ENCODE measurements at places on chromosomes 6 and 20.

GRCh38 chr20:40016392-40016791 is 672.6 kb downstream of the MAFB start:
- no peak for DNase-seq

DNA sequence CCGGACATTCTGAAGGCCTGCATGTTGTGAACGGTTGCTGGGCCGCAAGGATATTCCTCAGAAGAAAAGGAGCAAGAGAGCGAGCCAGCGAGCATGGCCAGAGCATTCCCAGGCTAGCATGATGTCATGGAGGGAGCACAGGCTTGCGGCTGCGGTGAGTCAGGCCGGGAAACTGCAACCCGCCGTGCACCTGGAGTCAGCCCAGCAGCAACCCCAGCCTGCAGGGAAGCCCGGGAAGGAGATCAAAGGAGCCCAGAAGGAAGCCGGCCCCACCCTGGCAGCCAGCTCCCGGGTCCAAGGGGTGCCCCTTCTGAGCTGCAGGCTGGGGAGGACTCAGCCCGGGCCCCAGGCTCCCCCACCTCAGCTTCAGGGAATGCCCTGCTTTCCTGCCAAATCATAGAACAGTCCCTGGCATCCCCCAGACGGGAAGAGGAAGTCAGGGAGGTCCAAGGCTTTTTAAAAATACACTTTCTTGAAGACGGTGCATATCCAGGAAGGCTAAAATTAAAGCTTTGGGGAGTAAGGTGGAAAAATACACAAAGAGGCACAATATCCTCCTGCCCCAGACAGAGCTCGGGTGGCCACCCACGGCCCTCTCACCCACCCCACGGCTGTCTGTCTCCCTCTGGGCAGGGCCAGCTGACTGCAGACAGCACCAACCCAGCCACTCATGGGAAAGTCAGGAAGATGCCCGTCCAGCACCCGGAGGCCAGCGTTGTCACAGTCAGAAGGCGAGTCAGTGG is 53.7 kb downstream of the BMP7 start:
- DNase-seq, result no peak

- DNase-seq, result no peak
Observed at GRCh38 chr20:56664796-56665195, 35.7 kb downstream of the TFAP2C start.

DNA sequence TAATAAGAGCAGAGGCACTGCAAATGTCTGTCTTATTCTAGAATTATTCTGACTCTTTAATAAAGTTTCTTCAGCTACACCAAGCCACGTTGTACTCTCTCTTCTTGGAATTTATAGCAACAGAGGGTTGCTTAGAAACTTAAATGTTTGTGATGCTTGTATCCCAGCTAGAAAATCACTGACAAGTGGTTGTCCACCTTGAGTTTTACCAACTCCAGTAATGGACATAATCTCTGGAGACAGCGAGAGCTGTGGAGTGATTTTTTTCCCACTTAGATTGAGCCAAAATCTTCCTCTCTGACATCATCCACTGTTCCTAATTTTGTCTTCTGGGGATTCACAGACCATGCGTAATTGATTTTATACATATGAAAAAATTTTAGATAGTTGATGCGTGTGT is 8.0 kb downstream of the ECT2L start:
- DNase-seq, result no peak

DNA sequence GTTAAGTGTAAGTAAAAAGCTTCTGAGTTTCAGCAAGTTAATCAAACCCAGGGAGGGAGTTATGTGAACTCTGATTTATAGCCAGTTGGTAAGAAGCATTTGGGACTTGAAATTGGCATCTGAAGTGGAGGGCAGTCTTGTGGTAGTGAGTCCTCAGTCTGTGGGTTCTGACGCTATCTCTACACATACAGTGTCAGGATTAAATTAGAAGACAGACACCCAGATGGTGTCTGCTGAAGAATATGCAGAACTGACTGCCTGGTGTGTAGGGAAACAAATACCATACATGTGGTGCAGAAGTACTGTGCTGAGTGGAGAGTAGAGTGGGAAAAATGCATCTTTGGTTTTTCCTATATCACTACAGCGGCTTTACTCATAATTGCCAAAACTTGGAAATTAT is 43.5 kb upstream of the PLN start:
- no peak for DNase-seq

DNA sequence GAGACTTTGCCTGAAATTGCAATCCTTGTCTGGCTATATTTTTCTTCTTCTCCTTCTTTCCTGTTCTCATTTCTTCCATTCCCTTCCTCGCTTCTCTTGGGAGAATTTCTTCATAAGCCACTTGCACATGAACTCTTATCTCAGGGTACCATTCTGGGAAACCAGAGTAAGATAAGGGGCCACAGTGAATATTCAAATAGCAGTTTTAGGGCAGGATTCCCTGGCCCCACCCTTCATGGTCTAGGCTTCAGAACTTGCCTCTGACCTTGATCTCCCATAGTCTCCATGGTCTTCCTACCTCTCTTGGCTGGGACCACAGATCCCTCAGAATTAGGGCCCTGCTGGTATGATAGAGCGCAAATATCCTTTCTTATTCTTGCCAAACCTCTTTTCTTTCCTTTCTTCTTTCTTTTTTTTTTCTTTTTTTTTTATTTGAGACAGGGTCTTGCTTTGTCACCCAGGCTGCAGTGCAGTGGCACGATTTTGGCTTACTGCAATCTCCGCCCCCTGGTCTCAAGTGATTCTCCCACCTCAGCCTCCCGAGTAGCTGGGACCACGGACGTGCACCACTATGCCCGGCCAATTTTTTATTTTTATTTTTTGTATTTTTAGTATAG is 123.0 kb upstream of the CITED2 start:
- no peak for DNase-seq

DNA sequence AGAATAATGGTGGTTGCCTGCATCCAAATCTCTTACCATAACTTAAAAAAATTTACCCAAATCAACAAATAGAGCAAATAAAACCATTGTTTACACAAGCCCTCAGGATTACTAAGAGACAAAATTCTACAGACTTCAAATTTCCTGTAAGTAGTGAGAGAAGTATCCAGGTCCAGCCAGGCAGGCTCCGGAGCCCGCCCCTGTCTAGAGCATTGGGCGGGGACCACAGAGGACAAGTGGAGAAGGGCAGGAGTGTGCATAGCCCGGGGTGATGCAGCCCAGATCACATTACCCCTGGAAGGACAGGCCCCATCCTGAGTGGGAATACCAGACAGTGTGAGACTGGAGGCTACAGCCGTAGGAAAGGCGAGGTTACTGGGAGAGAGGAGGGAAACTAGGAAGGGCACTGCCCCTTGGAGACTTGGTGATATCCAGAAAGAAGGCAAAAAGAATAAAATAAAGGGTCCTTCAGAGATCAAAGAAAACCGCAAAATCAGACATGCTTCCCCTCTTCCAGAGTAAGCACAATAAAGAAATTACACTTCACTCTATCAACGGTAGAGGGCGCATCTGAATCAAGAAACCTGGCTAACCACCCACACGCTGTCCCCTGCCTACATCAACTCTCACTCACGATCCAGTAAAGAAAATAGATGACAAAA is 26.6 kb downstream of the RIN2 start:
- DNase-seq, result no peak

DNA sequence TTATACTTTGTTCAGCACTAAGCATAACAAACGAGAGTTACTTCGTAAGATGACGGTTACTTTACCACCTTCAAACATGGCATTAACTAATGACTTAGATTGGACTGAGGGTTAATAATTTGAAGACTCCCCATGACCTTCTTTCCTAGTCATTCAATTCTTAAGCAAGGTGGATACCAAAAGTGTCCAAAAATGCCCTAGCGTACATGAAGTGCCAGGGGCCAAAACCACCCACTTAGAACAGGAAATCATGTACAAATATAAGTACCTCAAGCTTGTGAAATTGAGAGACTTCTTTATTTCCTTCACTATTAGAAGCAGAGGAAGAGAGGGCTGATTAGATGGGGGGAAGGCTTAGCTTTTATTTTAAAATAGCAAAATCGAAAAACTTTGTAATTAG is 166.4 kb downstream of the ATXN1 start:
- no peak for DNase-seq

- DNase-seq, result no peak
Observed at GRCh38 chr6:32792901-32793435, 23.8 kb downstream of the HLA-DOB start.

DNA sequence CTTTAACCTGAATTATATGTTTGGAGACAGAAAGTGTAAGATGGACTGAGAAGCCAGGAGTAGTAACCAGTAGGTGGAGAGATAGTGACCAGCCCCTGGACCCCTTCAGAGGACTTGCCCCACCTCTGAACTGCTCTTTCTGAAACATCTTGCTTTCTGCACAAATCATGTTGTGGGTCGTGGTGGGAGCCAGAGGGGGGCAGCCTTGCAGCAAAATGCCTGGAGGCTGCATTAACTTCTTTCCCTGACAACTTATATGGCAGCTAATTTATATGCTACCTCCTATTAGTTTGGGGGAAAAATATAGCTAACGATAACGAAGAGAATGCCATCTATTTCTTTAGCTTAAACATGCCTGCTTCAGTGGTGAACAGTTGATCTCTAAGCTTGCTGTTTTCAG is 859.8 kb downstream of the MAFB start:
- DNase-seq, result no peak

GRCh38 chr6:105257340-105257739 is 77.5 kb upstream of the POPDC3 start:
- DNase-seq, result no peak

DNA sequence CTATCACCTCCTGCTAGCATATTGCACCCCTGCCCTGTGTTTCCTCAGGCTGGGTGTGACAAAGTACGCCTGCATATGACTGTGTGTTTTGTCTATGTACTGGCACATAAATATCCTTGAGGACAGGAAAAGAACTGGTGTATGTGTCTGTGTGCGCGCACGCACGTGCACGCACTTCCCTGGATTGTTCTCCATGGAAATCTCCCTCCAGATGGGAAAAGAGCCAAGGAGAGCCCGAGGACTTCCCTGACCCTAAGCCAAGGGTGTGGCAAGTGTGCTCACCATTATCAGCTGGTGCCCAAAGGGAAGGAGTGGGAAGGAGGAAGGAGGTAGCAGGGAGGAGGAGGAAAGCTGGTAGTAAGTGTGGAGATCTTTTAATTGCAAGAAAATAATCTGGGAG is 117.6 kb downstream of the HIVEP2 start:
- no peak for DNase-seq

- no peak for DNase-seq
Observed at GRCh38 chr6:31399589-31400466, 3.6 kb upstream of the MICA start.

DNA sequence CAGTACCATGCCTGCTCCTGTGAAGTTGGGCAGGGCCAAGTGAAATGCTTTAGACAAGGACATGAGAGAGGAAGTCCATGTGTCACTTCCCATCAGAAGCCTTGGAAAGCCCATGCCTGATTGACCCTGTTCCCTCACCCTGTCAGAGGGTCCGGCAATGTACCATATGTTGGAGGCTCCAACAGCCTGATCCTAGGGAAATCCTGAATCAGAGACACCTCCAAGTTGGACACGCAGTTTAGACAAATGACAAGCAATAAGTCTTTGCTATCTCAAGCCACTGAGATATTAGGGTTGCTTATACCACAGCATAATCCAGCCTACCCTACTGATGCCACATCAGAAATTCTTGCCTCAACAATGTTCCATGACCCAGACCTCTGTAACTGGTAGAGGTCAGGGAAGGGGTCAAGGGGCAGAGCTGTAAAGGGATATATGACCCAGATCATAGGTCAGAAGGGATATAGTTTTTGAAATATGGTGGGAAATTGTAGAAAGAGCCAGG is 174.8 kb downstream of the HACE1 start:
- no peak for DNase-seq

GRCh38 chr20:3710703-3711483 is 1.5 kb downstream of the SIGLEC1 start:
- peak; percentile 55 for DNase-seq

DNA sequence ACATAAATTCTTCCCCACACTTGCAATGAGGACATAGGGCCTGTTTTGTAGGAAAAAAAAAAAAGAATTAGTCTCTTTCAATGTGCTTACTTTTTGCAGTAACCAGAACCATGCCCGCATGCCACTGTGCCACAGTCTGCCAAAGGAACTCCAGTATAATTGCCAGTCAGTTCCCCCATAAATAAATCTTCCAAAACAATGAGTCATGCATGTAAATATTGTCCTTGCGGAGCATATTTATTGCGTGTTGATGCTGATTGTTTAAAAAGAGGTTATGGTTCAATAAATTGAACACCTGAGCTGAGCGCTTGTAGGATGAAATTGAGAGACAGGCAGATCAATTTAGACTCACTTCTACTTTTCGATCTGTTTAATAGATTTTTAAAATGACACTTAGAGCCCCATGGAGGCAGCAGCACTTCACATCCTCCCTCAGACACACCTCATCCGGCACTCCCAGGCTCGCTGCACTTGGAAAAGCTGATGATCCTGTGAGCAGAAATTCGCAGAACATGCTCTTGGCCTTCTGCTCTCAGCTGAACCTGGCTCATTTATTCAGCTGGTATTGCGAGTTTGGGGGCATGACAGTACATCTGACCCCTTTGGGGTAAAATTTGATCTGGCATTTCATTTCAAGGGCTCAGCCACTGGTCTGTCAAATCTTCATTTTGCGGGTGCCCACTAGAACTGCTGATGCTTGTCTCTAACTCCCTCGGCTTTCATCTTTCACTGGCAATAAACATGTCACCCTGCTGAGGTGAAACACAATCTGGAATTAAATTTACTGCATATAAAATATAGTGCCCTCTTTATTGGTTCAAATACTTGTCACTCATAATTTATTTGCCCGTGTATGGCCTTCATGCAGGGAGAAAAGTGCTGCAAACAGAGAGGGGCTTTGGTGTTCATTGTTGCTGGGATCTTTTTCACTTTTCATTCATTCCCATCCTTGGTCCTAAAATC is 371.1 kb upstream of the POU3F2 start:
- DNase-seq, result no peak

DNA sequence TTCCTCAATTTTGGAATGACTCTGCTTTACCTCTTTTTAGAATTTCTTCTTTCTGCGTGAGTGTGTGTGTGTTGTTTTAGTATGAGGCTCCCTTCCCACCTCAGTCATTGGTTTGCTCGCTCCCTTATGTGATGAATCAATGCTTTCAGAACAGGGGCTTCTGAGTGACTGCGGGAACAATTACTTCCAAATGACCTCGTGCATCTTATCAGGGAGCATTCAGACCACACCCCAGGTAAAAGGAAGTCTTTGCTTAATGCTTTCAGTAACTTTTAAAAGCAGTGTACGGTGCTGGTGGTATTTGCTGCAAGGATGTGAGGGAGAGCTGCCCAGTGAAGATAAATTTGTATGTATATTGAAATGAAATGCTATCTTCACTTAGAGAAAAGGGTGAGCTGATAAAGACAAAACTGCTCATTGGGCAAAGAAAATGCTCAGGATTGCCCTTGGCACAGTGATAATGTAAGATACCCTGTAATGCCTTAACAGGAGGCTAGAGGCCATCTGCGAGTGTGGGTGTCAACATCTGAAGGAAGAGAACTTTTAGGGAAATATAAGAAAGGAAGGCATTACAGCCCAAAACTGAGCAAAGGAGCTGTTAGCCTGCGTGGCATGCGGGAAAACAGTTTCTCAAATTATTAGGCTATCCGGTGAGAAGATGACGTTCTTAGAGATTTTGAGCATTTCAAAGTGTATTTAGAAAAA is at the start of gene MLIP:
Gene MLIP, plus strand, starts transcription at position 103 of the 705 bp plus-strand sequence. Its CDS starts 37 bp downstream, at position 140.
- DNase-seq, result no peak

- no peak for DNase-seq
Observed at GRCh38 chr6:6588064-6588923, at the start of gene LY86. Gene LY86, plus strand, starts transcription at chr6:6588720. Its CDS starts 15 bp downstream, at chr6:6588735.

- peak; percentile 73 for DNase-seq
Observed at GRCh38 chr6:31546958-31547726, at the start of gene NFKBIL1. Gene NFKBIL1, plus strand, starts transcription at chr6:31547608. Its CDS starts 87 bp downstream, at chr6:31547695.

Measured in stimulated activated CD8-positive, alpha-beta memory T cell treated with anti-CD3 and anti-CD28 coated beads, Interleukin-2, amount 100 ng/mL, for 1 hour (primary cell).